Activated CD4-positive, alpha-beta memory T cell treated with anti-CD3 and anti-CD28 coated beads, Interleukin-2, amount 10 ng/mL, durations not matched to agents 7 days and 5 days (primary cell): ENCODE measurements at places on chromosomes 3 and 15. TPM values are rescaled to one million over a fixed set of nuclear protein-coding genes. Genes with fewer than 3 reads are reported as not detected.

The GP5 gene
- total RNA-seq = 1.3 TPM

The RLBP1 gene
- not detected for total RNA-seq

The WDR93 gene
- not detected for total RNA-seq

The VPS8 gene
- 61.2 TPM for total RNA-seq
